ENCODE measurements at places on chromosomes 6 and 20.

- no peaks in the 10 kb centered on the region for H3K36me3 ChIP-seq
- no peaks in the 10 kb centered on the region for H3K27me3 ChIP-seq
- peaks cover 30% of the 10 kb centered on the region for H3K4me1 ChIP-seq
- DNase-seq: no peak
These were observed 36.8 kb upstream of the MRPS18A start for GRCh38 chr6:43724354-43724753.

GRCh38 chr20:48616481-48616880, 211.3 kb downstream of the PREX1 start:
- no peak overlapping the region for H3K4me3 ChIP-seq
- peaks cover 23% of the 10 kb centered on the region for H3K27me3 ChIP-seq
- no peak for DNase-seq
- H3K36me3 ChIP-seq: no peaks in the 10 kb centered on the region

DNA sequence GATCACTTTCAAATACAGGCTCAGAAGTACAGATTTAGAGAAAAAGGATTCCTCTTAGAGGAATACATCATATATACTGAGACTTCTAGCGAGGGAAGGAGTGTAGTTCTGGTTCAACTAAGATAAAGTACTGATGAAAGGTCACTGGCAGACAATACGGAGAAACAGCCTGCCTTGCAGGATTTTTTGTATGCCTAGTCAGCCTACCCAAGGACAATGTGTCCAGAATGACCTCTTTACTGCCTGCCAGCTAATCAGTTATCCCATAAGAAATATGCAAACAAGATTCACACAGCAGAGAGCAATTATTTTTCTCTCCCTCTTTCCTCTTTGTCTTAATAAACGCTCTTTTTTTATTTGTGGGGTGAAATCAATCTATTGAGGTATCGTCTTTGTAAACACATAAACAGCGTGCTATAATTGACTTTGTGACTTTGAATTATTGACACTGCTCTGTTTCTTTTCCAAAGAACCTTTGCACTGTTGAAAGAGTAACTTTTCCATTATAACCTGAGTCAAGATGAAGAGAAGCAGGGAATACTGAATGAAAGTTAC, 1.4 kb upstream of the TSPYL4 start:
- H3K4me3 ChIP-seq: peak overlapping the region; percentile 97
- no peaks in the 10 kb centered on the region for H3K36me3 ChIP-seq

DNA sequence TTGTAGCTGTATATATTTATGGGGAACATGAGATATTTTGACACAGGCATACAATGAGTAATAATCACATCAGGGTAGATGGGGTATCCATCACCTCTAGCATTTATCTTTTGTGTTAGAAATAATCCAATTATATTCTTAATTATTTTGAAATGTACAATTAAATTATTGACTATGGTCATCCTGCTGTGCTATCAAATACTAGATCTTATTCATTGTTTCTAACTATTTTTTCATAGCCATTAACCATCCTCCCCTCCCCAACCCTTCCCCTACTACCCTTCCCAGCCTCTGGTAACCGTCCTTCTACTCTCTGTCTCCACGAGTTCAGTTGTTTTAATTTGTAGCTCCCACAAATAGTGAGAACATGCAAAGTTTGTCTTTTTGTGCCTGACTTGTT, 28.5 kb downstream of the NKX2-4 start:
- H3K27me3 ChIP-seq: no peaks in the 10 kb centered on the region
- H3K27ac ChIP-seq: no peak overlapping the region
- no peaks in the 10 kb centered on the region for H3K4me1 ChIP-seq
- H3K36me3 ChIP-seq: peaks cover 48% of the 10 kb centered on the region
- no peak for DNase-seq
- no peak overlapping the region for H3K4me3 ChIP-seq

- H3K4me3 ChIP-seq: no peak overlapping the region
- DNase-seq: no peak
- peaks cover 5% of the 10 kb centered on the region for H3K4me1 ChIP-seq
- H3K27ac ChIP-seq: no peak overlapping the region
- H3K36me3 ChIP-seq: no peaks in the 10 kb centered on the region
These were observed 40.7 kb upstream of the BMP2 start for GRCh38 chr20:6726761-6727160.

- peaks cover 11% of the 10 kb centered on the region for H3K36me3 ChIP-seq
- peak within 1 kb of the TSS; percentile 80 for H3K4me3 ChIP-seq
- no peaks in the 10 kb centered on the region for H3K27me3 ChIP-seq
- H3K27ac ChIP-seq: peak within 1 kb of the TSS; percentile 81
These were observed at the start of gene LAMA5 for GRCh38 chr20:62367136-62367632. TSS of gene LAMA5 (minus strand) at chr20:62367312. CDS start at chr20:62367245, 67 bp downstream.

- DNase-seq: peak; percentile 59
- H3K27ac ChIP-seq: no peak overlapping the region
- no peaks in the 10 kb centered on the region for H3K27me3 ChIP-seq
These were observed 118.3 kb downstream of the RALGAPA2 start for GRCh38 chr20:20594171-20594530.

DNA sequence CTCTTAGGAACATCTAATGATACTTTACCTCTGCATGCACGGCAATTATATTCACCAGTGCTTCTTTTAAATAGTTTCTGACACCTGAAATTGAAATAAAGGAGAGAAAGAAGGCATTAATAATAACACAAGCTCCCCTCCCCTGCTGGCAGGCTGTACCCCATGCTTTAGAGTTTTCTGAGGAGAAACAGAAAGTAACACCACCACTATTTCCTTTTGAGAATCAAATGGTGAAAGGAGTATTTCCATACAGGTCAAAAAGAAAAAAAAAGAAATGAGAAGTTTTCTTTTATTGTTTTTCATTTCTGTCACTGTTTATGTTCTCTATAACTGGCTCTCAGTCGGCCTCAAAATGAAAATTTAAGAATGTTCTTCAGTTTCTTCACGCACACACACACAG, 108.1 kb downstream of the IRF4 start:
- H3K27ac ChIP-seq: no peak overlapping the region
- no peak overlapping the region for H3K4me3 ChIP-seq
- no peaks in the 10 kb centered on the region for H3K27me3 ChIP-seq
- H3K4me1 ChIP-seq: no peaks in the 10 kb centered on the region

DNA sequence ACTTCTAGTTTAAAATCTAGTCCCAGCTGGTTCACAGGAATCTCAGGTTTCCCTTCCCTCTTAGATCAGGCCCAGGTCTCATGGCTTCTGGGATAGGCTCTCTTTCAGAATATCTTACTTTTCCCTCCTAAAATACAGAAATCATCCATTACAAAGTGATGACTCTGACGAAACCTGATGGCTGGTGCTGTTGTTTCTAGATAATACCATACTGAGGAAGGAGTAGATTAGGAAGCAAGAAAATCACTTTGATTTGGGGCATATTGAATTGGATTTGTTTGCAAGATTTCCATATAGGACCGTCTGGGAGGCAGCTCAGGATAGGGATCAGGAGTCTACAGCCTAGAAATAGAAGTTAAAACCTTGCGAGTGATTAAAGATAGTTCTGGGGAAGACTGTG, 3.6 kb downstream of the ZKSCAN3 start:
- no peaks in the 10 kb centered on the region for H3K27me3 ChIP-seq
- peaks cover 53% of the 10 kb centered on the region for H3K4me1 ChIP-seq
- H3K4me3 ChIP-seq: peak overlapping the region; percentile 52
- peak overlapping the region; percentile 87 for H3K27ac ChIP-seq

DNA sequence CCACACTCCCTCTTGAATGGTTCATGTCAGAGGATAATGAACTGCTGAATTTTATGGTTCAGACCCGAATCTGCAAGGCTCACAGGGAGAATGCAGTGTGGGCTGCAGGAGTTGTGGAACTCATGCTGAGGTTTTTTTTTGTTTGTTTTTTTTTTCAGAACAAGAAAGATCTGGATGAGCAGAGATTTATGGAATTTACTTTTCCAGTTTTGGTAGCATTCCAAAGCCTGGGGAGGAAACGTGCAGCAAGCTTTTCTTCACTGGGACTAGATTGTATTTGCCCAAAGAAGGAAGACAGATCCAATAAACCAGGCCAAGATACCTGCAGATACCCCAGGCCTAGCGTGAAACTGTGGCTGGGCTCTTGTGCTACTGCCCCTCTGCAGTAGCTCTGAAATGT, 223.9 kb upstream of the TAB2 start:
- peaks cover 19% of the 10 kb centered on the region for H3K4me1 ChIP-seq

DNA sequence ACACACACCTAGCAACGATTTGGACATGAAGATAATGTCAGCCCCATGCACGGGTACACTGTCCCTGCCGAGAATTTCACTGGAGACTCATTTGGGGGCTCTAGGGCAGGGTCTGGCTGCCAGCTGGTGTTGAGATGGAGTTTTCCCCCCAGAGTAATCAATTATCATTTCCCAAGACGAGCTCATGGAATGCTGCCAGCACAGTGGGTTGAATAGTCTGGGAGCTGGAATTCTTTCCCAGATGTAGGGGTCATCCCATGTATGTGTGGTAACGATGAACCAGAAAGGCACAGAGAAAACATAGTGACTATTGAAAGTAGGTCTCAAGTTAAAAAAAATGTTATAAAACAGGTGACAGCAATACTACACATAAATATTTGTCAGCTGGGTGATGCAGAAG, 579.9 kb downstream of the MAFB start:
- no peaks in the 10 kb centered on the region for H3K27me3 ChIP-seq
- H3K4me1 ChIP-seq: no peaks in the 10 kb centered on the region
- H3K4me3 ChIP-seq: no peak overlapping the region
- H3K36me3 ChIP-seq: no peaks in the 10 kb centered on the region
- no peak overlapping the region for H3K27ac ChIP-seq

DNA sequence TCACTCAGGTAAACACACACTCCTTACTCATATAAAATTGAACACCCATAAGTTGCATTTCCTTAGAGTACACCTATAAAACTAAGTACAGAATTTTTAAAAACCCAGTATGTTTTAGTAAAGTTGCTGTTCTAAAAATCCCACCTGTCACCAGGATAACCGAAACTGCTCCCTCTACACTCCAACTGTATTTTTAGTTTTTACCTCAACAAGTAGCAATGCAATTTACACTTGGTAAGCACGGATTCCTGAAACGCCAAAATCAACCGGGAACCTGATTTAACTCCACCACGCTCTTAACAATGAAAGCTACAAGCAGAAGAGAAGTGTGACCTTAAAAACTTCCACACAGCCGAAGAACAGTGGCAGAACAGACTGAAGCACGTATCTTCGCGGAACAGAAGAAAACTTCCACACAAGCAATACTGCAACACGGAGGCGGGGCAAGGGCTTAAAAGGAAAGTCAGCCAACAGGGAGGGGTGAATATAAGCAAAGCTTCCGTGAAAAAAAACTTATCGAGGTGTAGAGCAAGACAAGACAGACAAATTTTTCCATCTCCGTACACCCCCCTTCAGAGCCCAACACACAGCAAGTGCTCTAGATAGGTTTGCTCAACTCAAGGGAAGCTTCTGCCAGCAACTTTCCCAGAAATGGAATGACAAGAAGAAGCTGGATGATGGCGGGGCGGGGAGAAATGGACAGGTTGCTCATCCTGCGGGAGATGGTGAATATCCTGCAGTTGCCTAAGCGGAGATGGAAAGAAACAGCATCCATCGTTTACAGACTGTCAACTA, 1.4 kb downstream of the STAU1 start:
- peak overlapping the region; percentile 85 for H3K4me3 ChIP-seq
- H3K27ac ChIP-seq: peak overlapping the region; percentile 6
- peak; percentile 76 for DNase-seq
- peaks cover 18% of the 10 kb centered on the region for H3K4me1 ChIP-seq
- H3K27me3 ChIP-seq: no peaks in the 10 kb centered on the region

GRCh38 chr6:110448846-110449540, 27.4 kb downstream of the SLC22A16 start:
- no peaks in the 10 kb centered on the region for H3K36me3 ChIP-seq
- no peaks in the 10 kb centered on the region for H3K27me3 ChIP-seq
- H3K27ac ChIP-seq: no peak overlapping the region
- H3K4me3 ChIP-seq: no peak overlapping the region
- H3K4me1 ChIP-seq: no peaks in the 10 kb centered on the region
- no peak for DNase-seq

DNA sequence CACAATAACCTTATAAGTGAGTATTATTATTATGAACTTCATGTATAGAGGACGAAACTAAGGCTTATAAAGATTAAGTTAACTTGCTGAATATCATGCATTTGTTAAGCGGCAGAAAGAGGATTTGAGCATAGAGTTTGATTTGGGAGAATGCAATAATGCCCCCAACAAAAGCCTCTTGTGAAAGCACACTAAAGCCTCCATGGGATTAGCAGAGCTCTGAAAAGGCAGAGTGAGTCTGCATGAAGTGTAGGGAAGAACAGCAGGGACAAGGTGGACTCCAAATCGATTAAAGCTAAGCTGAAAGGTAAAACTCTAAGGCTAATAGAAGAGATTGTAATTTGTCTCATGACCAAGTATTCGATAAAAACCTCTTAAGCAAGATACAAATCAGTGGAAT, 100.3 kb downstream of the SH3BGRL2 start:
- no peak for DNase-seq
- no peaks in the 10 kb centered on the region for H3K4me1 ChIP-seq
- no peaks in the 10 kb centered on the region for H3K36me3 ChIP-seq
- H3K27ac ChIP-seq: no peak overlapping the region
- peaks cover 14% of the 10 kb centered on the region for H3K27me3 ChIP-seq

DNA sequence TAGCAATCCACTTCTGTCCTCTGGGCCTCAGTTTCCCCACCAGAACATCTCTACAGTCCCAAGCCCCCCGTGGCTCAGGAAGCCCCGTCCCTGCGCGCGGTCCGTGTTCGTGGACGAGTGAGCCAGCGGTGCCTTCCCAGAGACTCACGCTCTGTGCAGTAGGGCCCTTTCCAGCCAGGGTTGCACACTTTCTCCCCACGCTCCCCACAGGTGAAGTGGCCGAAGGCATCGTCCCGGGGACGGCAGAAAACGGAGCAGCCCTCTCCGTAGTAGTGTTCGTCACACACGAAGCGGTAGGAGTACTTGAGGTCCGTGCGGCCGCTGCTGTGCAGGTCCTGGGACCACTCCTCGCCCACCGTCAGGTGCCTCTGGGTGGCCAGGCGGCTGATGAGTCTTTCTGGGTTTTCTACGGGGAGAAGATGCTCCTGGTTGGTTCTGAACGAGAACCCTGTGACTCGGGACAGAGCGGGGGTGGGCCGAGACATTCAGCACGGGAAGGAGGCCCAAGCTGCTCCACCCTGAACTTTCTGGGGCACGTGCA, 2.7 kb downstream of the DLL1 start:
- peaks cover 29% of the 10 kb centered on the region for H3K27me3 ChIP-seq
- H3K4me3 ChIP-seq: no peak overlapping the region
- DNase-seq: no peak
- H3K36me3 ChIP-seq: no peaks in the 10 kb centered on the region

GRCh38 chr20:63940071-63940471, 16.1 kb downstream of the UCKL1 start:
- H3K27me3 ChIP-seq: no peaks in the 10 kb centered on the region
- H3K4me3 ChIP-seq: no peak overlapping the region
- H3K36me3 ChIP-seq: peaks cover 18% of the 10 kb centered on the region
- no peak for DNase-seq
- H3K27ac ChIP-seq: no peak overlapping the region

GRCh38 chr20:36352843-36353553, 46.9 kb downstream of the DLGAP4 start:
- no peaks in the 10 kb centered on the region for H3K36me3 ChIP-seq
- no peak overlapping the region for H3K27ac ChIP-seq
- H3K4me1 ChIP-seq: peaks cover 10% of the 10 kb centered on the region
- no peak overlapping the region for H3K4me3 ChIP-seq
